Central memory CD4-positive, alpha-beta T cell (primary cell): ENCODE measurements at places on chromosomes 12 and 14.
A peak's percentile ranks its signal among the peaks of the same experiment; 100 is the strongest.

DNA sequence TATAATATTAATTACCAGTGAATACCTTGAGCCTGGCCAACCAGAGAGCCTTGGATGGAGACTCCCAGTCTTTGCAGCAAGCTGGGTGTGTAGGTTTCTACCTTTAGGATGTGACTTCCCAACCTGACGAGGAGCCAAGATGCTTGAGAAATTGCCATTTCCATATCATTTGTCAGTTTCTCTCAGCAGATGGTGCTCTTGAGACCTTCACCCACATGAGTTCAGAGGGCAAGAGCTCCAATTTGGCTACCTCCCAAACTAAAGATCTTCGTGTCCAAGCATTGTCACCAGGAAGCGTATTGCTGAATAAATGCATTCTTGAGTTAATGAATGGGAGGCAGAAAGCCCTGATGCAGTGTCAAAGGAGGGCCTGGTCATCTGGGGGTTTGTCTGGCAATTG lies 106.4 kb upstream of the TBX5 start:
- no peak for DNase-seq

- no peak for DNase-seq
Measured at GRCh38 chr12:104304261-104305009, 896 bp downstream of the EID3 start.

- DNase-seq, result peak; percentile 74
Measured at GRCh38 chr12:51323966-51324895, at the start of gene BIN2. BIN2 (minus strand) TSS chr12:51324174; CDS start chr12:51324102, 72 bp downstream.

DNA sequence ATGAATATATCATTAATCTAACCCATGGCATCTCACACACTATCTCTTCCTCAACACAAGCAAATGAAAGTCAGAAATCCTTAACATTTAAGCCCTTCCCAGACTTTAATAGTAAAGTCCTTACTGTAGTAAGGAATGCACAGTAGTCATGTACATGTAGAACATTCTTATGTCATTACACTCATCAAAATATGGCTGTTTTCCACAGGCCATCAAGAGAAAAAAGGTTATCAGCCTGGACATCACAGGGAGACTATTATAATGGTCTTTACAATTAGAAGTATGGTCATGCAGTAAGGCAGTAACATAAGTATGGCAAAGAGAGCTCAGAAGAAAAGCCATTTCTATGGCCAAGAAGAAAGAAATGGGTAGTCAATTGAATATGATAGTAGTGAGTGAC lies 121.2 kb downstream of the SLC6A15 start:
- no peak for DNase-seq

- DNase-seq, result no peak
Measured at GRCh38 chr12:20055856-20056255, 312.5 kb upstream of the PDE3A start.

DNA sequence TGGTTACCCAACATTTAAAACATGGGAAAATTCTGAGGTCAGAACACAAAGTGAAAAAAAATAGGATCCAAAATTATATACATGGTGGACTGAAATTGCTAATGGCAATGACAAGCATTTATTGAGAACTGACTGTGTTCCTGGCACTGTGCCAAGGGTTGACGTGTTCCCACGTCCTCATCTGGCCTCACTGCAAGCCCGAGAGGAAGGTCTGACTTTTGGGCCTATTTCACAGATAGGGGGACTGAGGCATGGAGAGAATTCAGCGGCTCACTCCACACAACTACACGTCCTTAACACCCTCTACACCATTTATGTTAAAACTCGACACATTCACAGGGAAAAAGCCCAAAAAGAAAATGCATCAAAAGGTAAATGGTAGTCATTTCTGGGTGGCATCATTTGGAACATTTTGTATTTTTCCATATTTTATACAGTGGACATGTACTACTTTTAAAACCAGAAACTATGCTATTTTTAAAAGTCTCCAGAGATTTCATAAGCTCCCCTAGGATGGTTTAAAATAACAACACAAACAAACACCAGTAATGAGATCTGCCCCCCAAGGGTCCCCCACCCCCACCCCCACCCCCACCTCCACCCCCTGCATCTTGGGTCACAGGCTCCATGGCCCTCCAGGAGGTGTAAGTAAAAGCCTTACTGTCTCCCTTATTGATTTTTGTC lies 27.7 kb downstream of the CLMN start:
- no peak for DNase-seq
